ENCODE measurements at places on chromosomes 2 and 18. TPM values are rescaled to one million over a fixed set of nuclear protein-coding genes. Genes with fewer than 3 reads are reported as not detected.

SIGLEC15 gene
- polyA plus RNA-seq = 0.06 TPM

GRHL1 gene
- polyA plus RNA-seq = 1.7 TPM

B3GNT7 gene
- polyA plus RNA-seq = 0.06 TPM

ITGA6 gene
- 5.6 TPM for polyA plus RNA-seq

CHRNG gene
- polyA plus RNA-seq = not detected

LGALSL gene
- polyA plus RNA-seq = 4.9 TPM

SH3RF3 gene
- polyA plus RNA-seq = 3.6 TPM

EIF2AK3 gene
- polyA plus RNA-seq = 3.8 TPM

RGPD3 gene
- polyA plus RNA-seq = 0.10 TPM

LOXHD1 gene
- polyA plus RNA-seq = not detected

SERPINB13 gene
- polyA plus RNA-seq = not detected

XPO1 gene
- polyA plus RNA-seq = 89.7 TPM

ERBB4 gene
- polyA plus RNA-seq = not detected

AQP12A gene
- polyA plus RNA-seq = not detected

AGXT gene
- polyA plus RNA-seq = not detected

AMER3 gene
- not detected for polyA plus RNA-seq

CLEC4F gene
- polyA plus RNA-seq = not detected

CD207 gene
- not detected for polyA plus RNA-seq

SH2D6 gene
- 0.18 TPM for polyA plus RNA-seq

SERPINB2 gene
- polyA plus RNA-seq = 22.1 TPM

RFX8 gene
- 2.1 TPM for polyA plus RNA-seq

SULT1C2 gene
- polyA plus RNA-seq = not detected

OSGEPL1 gene
- polyA plus RNA-seq = 3.2 TPM
